ENCODE measurements at places on chromosomes 6 and 20. TPM values are rescaled to one million over a fixed set of nuclear protein-coding genes. Genes with fewer than 3 reads are reported as not detected.

The MRPL14 gene
- 52.8 TPM for total RNA-seq

The ZBTB46 gene
- total RNA-seq = 4.8 TPM

The PTK6 gene
- under 0.01 TPM for total RNA-seq

The MYH7B gene
- 0.47 TPM for total RNA-seq

The C20orf202 gene
- not detected for total RNA-seq

The RAET1L gene
- not detected for total RNA-seq

The HRH3 gene
- total RNA-seq = not detected

The HLA-DQA1 gene
- total RNA-seq = not detected

The NRM gene
- total RNA-seq = 1.2 TPM

The BCAS1 gene
- not detected for total RNA-seq

The CFAP61 gene
- total RNA-seq = not detected

The ATP6V1G2 gene
- total RNA-seq = 2.6 TPM

The PCSK2 gene
- not detected for total RNA-seq

The LY6G5C gene
- total RNA-seq = not detected

The FNDC11 gene
- total RNA-seq = 0.30 TPM

The EFCAB8 gene
- under 0.01 TPM for total RNA-seq

The LY6G6D gene
- total RNA-seq = not detected

The SLC16A10 gene
- total RNA-seq = not detected

The FGD2 gene
- not detected for total RNA-seq
